ENCODE measurements at places on chromosomes 13 and 19.

GRCh38 chr13:51370116-51370515 lies 30.6 kb downstream of the SERPINE3 start:
- DNase-seq = no peak

- DNase-seq = peak; percentile 53
These were observed 7.4 kb downstream of the C19orf25 start for GRCh38 chr19:1471515-1472160.

DNA sequence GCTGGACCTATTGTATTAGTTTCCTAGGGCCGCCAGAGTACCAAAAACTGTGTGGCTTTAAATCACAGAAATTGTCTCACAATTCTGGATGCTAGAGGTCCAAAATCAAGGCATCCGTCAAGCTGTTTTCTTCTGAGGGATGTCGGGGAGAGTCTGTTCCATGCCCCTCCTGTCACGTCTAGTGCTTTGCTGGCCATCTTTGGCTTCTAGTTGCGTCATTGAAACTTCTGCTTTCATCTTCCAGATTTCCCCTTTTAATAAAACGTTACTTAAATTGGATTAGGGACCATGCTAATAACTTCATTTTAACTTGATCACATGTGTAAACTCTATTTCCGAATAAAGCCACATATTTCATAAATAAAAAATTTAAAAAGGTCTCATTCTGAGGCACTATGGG lies 47.5 kb downstream of the TRPM4 start:
- no peak for DNase-seq

- DNase-seq = no peak
These were observed 34.4 kb downstream of the VSTM1 start for GRCh38 chr19:54029301-54029700.

DNA sequence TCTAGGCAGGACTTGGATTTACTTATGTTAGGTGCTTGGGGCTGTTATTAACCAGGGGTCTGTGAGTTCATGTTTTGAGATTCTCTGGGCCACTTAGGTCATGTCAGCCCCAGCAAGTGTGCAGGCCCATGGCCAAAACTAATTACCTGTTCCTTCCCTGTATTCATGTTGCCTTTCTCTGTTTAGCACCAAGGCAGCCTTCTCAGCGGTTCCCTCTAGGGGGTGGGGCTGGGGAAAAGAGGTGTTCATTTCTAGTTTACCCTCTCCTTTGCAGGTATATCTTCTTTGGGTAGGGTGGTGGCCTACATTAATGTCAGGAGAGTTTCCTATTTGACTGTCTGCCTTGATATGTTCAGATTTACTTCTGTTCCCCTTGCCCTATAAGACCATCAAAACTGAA lies 61.7 kb downstream of the PDS5B start:
- no peak for DNase-seq

GRCh38 chr19:36058481-36059179 lies 3.9 kb downstream of the WDR62 start:
- no peak for DNase-seq

DNA sequence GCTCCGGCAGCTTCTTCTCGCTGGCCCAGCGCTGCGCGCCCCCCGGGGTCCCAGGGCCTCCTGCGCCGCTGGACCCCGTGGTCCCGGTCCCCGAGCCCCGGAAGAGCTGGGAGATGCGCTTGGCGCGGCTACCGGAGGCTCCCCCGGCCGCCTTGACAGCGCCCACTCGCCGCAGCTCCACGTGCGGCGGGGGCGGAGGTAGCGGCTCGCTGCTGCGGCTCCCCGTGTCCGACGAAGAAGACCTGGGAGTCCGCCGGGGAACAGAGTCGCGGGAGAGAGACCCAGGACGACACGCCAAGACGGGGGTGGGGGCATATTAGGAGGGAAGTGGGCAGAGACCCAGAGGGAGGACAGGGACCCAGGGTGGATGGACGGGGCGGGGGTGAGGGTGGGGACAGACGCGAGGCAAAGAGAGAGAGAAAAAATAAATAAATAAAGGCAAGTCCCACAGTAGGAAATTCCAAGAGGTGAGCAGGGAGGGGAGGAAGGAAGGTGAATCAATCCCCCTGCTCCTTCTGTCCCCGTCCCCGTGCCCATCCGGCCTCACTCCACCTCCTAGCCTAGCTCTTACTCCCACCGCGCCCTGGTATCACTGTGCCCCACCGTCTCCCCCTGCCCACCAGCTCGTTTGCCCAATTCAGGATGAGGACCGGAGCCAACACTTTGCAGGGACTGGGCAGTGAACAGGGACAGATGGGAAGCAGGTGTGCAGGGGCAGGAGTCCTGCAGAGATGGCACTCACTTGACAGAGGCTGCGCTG lies 826 bp downstream of the RASIP1 start:
- peak; percentile 68 for DNase-seq

DNA sequence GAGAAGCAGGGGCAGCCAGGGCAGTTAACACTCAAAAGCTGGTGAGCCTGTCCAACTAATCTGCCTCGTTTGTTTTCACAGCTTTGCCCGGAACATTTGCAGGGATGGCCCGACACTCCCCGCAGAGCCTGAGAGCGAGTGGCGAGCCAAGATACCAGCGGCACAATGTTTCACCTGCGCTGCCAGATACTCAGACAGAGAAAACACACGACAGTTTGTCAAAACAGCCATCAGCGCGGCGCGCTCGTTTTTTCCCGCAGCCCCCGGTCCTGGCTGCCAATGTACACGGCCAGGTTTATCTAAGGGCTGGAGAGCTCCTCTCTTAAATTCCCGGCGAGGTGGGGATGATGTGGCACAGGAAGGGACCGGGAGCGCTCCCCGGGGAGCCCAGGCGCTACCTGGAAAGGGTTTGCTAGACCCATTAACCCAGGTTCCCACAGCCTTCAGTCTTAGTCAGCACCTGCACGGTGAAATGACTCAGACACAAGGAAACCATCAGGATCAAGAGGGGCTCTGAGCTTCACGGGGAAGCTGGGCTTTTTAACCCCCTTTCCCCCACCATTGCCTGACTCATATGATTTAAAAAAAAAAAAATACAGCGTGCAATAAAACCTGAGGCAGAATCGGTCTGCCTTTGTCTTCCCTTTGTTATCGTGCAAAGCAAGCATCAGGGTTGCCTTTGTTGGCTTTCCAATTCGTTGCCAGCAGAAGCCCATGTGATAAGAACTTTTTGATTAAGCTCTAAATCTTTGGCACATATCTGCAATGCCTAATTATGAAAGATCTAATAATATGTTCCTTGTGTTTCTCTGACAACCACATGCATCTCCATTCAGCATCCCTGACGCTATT lies 186.2 kb downstream of the EFNB2 start:
- peak; percentile 88 for DNase-seq

- peak; percentile 32 for DNase-seq
These were observed 543.1 kb upstream of the SLITRK5 start for GRCh38 chr13:87128036-87128435.

DNA sequence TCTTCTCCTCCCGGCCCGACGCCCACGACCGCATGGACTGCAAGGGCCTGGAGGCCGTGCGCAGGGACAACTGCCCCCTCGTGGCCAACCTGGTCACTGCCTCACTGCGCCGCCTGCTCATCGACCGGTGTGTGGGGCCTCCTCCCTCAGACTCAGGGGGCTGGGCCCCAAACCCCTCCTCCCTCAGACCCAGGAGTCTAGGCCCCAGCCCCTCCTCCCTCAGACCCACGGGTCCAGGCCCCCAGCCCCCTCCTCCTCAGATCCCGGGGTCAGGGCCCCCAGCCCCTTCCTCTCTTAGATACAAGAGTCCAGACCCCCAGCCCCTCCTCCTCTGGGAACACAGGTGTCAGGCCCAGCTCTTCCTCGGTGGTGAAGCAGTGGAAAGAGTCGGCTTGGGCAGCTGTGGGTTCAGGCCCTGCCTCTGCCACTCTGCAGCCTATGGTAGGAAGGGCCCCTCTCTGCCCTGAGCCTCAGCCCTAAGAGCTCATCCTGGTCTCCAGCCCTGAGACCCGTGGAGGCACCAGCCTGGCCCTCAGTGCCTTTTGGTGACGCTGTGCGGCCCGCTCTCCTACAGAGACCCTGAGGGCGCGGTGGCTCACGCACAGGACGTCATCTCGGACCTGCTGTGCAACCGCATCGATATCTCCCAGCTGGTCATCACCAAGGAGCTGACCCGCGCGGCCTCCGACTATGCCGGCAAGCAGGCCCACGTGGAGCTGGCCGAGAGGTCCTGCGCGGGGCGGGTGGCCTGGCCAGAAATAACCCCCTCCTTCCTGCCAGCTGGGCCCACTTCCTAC lies 3.7 kb upstream of the SPIB start:
- DNase-seq = peak; percentile 61

GRCh38 chr13:60275208-60275607 lies 111.5 kb upstream of the DIAPH3 start:
- DNase-seq = no peak

All from G401 (cell line).